ENCODE measurements at places on chromosomes 16 and 17. TPM values are rescaled to one million over a fixed set of nuclear protein-coding genes. Genes with fewer than 3 reads are reported as not detected.

Gene CMTM2
- 0.95 TPM for total RNA-seq

- H3K4me3 ChIP-seq: no peak overlapping the region
- H3K27ac ChIP-seq: no peak overlapping the region
- no peak for DNase-seq
- peaks cover 5% of the 10 kb centered on the region for H3K36me3 ChIP-seq
Observed at GRCh38 chr17:80071116-80071841, 30.1 kb upstream of the GAA start.

- peaks cover 59% of the 10 kb centered on the region for H3K36me3 ChIP-seq
- H3K4me1 ChIP-seq: peaks cover 39% of the 10 kb centered on the region
- H3K27me3 ChIP-seq: no peaks in the 10 kb centered on the region
- H3K27ac ChIP-seq: peak overlapping the region; percentile 97
Observed at GRCh38 chr16:89489898-89490438, 393 bp downstream of the ANKRD11 start.

GRCh38 chr17:58531661-58532554 is 17.5 kb upstream of the MTMR4 start:
- peaks cover 50% of the 10 kb centered on the region for H3K27me3 ChIP-seq
- H3K4me1 ChIP-seq: peaks cover 23% of the 10 kb centered on the region
- H3K4me3 ChIP-seq: peak overlapping the region; percentile 24
- peaks cover 6% of the 10 kb centered on the region for H3K36me3 ChIP-seq

Gene GPRC5B
- 294 TPM for total RNA-seq

- no peaks in the 10 kb centered on the region for H3K4me1 ChIP-seq
- H3K4me3 ChIP-seq: no peak overlapping the region
- H3K27me3 ChIP-seq: no peaks in the 10 kb centered on the region
- H3K36me3 ChIP-seq: no peaks in the 10 kb centered on the region
- no peak for DNase-seq
Observed at GRCh38 chr16:76370344-76370743, 93.1 kb downstream of the CNTNAP4 start.

DNA sequence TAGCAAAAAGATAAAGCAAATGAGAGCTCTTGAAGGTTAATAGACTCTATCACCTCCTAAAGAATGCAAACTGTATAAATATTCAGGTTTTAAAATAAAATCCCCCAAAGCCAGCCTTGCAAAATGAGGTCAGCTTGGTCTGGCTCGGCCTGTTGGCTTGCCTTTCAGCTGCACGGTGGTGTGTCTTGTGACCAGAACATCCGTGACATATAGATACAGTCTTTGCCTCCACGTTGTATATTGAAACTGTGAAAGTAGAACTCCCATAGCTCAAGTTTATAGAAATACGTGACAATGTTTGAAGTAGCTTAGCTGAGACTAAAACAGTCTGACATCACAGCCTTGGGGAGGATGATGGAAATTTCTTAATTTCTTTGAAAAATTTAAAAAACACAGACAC is 236.6 kb upstream of the MYOCD start:
- no peak overlapping the region for H3K27ac ChIP-seq
- H3K4me1 ChIP-seq: no peaks in the 10 kb centered on the region
- DNase-seq: no peak
- H3K4me3 ChIP-seq: no peak overlapping the region
- no peaks in the 10 kb centered on the region for H3K36me3 ChIP-seq

- no peak overlapping the region for H3K27ac ChIP-seq
- no peaks in the 10 kb centered on the region for H3K36me3 ChIP-seq
- peaks cover 18% of the 10 kb centered on the region for H3K27me3 ChIP-seq
- DNase-seq: no peak
Observed at GRCh38 chr17:31687505-31688126, 171.4 kb downstream of the COPRS start.

Gene DNAH17
- total RNA-seq: 0.61 TPM

DNA sequence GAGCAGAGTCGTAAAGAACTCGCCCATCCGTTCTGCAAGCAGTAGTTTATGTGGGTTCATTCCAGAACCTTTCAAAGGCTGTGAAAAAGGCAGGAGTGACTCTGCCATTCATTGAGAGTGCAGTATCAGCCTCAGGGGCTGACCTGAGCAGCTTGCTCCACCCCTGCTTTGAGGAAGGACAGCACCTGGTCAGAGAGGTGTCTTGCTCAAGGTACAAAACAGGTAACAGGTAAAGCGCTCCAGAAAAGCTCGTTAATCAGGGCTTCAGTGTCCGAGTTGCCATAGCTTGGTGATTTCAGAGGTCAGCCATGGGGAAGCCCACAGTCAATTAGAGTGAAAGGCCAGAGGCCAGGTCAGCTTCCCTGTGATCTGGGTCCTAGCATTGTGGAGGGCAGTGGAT is 251.1 kb downstream of the ABCC12 start:
- no peaks in the 10 kb centered on the region for H3K4me1 ChIP-seq
- no peak overlapping the region for H3K4me3 ChIP-seq
- H3K27me3 ChIP-seq: peaks cover 20% of the 10 kb centered on the region
- no peak for DNase-seq
- H3K27ac ChIP-seq: no peak overlapping the region

DNA sequence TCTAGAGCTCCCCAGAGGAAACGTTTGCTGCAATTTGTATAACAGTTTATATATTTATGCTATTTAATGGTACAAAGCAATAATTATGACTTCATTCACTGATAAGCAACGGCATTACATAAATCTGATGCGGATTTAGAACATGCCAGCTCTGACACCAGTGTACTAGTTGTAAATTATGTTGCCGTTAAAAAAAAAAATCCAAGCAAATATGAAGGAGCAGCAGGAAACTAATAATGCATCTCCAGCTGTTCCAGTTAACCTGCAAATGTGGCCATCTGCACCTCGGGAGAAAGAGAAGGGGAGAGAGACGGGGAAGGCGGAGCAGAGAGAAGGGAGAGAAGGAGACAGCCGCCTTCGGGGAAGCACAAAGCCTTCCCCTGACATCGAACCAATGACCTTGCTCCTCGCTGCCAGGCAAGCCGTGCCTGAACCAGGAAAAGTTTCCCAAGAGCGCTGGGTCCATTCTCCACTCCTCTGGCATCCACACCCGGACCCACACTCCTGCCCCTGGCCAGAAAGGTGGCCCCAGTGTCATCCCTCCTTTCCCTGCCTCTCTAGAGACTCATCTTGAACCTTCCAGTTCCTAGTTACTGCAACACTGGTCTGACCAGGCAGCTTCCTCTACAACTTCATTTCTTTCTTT is 174.8 kb downstream of the C16orf78 start:
- DNase-seq: no peak
- H3K27ac ChIP-seq: no peak overlapping the region
- no peaks in the 10 kb centered on the region for H3K4me1 ChIP-seq
- H3K36me3 ChIP-seq: no peaks in the 10 kb centered on the region

- H3K4me1 ChIP-seq: peaks cover 30% of the 10 kb centered on the region
- DNase-seq: no peak
- peaks cover 10% of the 10 kb centered on the region for H3K36me3 ChIP-seq
- no peak overlapping the region for H3K4me3 ChIP-seq
- peaks cover 33% of the 10 kb centered on the region for H3K27me3 ChIP-seq
Observed at GRCh38 chr17:79854080-79855060, 15.1 kb upstream of the CBX4 start.

GRCh38 chr16:17324451-17324850 is 146.3 kb downstream of the XYLT1 start:
- no peaks in the 10 kb centered on the region for H3K27me3 ChIP-seq
- no peak for DNase-seq
- H3K4me3 ChIP-seq: no peak overlapping the region
- H3K4me1 ChIP-seq: no peaks in the 10 kb centered on the region
- H3K36me3 ChIP-seq: no peaks in the 10 kb centered on the region
- H3K27ac ChIP-seq: no peak overlapping the region

Gene TVP23A
- not detected for total RNA-seq

Gene GPR142
- not detected for total RNA-seq
